ENCODE measurements at places on chromosomes 6 and 20. TPM values are rescaled to one million over a fixed set of nuclear protein-coding genes. Genes with fewer than 3 reads are reported as not detected.
A peak's percentile ranks its signal among the peaks of the same experiment; 100 is the strongest.

The CYP24A1 gene
- total RNA-seq, result 5.9 TPM

The TINAG gene
- not detected for total RNA-seq

The GNMT gene
- 1.5 TPM for total RNA-seq

The DPPA5 gene
- total RNA-seq, result not detected

The FAM184A gene
- total RNA-seq, result 3.4 TPM

The LAMP5 gene
- total RNA-seq, result 0.74 TPM

The LGSN gene
- total RNA-seq, result not detected

The MUC22 gene
- 2.9 TPM for total RNA-seq

The HIVEP1 gene
- total RNA-seq, result 36.1 TPM

- H3K4me1 ChIP-seq, result no peaks in the 10 kb centered on the region
- no peak overlapping the region for H3K27ac ChIP-seq
- no peak for DNase-seq
Measured at GRCh38 chr6:167150941-167151549, 6.7 kb downstream of the GPR31 start.

- DNase-seq, result no peak
- no peaks in the 10 kb centered on the region for H3K4me1 ChIP-seq
- no peaks in the 10 kb centered on the region for H3K27me3 ChIP-seq
- peaks cover 4% of the 10 kb centered on the region for H3K36me3 ChIP-seq
Measured at GRCh38 chr6:35876902-35877301, 44.0 kb downstream of the SRPK1 start.

DNA sequence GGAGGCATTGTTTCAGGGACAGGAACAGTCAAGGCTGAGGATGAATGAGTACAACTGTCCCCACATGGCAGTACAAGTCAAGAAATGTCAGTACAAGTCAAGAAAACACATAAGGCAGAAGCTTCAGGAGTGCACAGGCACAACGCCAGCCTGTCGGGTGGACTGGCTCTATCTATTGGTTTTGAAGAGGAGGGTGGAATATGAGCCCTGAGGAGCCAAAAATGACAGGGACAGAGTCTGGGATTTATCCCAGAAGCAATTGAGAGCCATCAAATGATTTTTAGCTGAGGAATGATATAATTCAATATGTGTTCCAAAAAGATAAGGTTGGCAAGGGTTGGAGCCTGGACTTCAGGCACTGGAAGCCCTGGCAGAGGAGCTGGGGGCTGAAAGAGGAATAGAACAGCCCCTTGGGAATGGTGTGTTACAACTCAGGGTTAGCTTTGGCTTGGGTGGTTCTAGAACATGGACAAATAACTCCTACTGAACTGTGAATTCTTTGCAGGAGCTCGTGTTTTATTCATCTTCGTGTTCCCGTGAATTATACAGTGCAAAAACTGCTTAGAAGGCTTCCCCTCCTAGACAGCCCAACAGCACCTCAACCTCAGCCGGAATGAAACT, 425.7 kb upstream of the ARID1B start:
- H3K27ac ChIP-seq, result no peak overlapping the region
- no peaks in the 10 kb centered on the region for H3K4me1 ChIP-seq
- H3K4me3 ChIP-seq, result no peak overlapping the region
- no peak for DNase-seq
- no peaks in the 10 kb centered on the region for H3K36me3 ChIP-seq
- no peaks in the 10 kb centered on the region for H3K27me3 ChIP-seq

- no peaks in the 10 kb centered on the region for H3K27me3 ChIP-seq
- no peak for DNase-seq
- no peaks in the 10 kb centered on the region for H3K36me3 ChIP-seq
- H3K27ac ChIP-seq, result no peak overlapping the region
Measured at GRCh38 chr6:15399641-15400470, 154.0 kb downstream of the JARID2 start.

DNA sequence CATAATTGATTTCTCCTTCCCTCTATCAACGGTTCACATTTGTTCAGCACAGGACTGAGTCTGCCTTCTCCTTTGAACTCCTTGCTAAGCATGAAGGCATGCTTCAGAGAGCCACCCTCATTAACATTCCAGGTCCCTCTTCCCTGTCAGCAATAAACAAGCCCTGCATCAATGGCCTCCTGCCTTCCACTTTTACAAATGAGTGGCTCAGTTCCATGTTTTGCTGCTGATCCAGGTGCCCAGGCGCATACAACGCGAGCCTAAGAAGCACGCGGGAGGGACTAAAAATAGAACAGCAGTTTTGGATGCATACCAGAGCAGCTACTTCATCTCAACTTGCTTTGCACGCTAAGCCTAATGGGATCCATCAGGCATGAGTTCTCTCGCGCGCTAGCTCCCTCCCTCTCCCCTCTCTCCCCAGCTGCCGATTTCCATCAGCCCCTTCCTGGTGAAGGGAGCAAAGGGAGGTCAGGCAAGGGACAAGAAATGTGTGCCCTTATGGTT, 53.4 kb downstream of the TRAF3IP2 start:
- H3K4me3 ChIP-seq, result no peak overlapping the region
- peaks cover 56% of the 10 kb centered on the region for H3K4me1 ChIP-seq
- H3K27ac ChIP-seq, result peak overlapping the region; percentile 84
- H3K36me3 ChIP-seq, result no peaks in the 10 kb centered on the region
- no peak for DNase-seq

GRCh38 chr20:18754653-18755045, 58.9 kb upstream of the SCP2D1 start:
- H3K27ac ChIP-seq, result no peak overlapping the region
- no peaks in the 10 kb centered on the region for H3K4me1 ChIP-seq
- H3K36me3 ChIP-seq, result no peaks in the 10 kb centered on the region
- H3K27me3 ChIP-seq, result no peaks in the 10 kb centered on the region

GRCh38 chr6:39602601-39603519, 122.3 kb downstream of the KIF6 start:
- no peak for DNase-seq
- no peak overlapping the region for H3K4me3 ChIP-seq
- no peaks in the 10 kb centered on the region for H3K27me3 ChIP-seq
- no peak overlapping the region for H3K27ac ChIP-seq
- no peaks in the 10 kb centered on the region for H3K36me3 ChIP-seq

- no peak overlapping the region for H3K27ac ChIP-seq
- H3K27me3 ChIP-seq, result no peaks in the 10 kb centered on the region
- no peak overlapping the region for H3K4me3 ChIP-seq
- DNase-seq, result no peak
Measured at GRCh38 chr6:67201563-67201962, 1433.5 kb upstream of the ADGRB3 start.

GRCh38 chr6:131040866-131041265, 22.2 kb downstream of the EPB41L2 start:
- peaks cover 21% of the 10 kb centered on the region for H3K4me1 ChIP-seq
- no peak overlapping the region for H3K4me3 ChIP-seq
- DNase-seq, result no peak
- H3K36me3 ChIP-seq, result no peaks in the 10 kb centered on the region
- H3K27me3 ChIP-seq, result no peaks in the 10 kb centered on the region

DNA sequence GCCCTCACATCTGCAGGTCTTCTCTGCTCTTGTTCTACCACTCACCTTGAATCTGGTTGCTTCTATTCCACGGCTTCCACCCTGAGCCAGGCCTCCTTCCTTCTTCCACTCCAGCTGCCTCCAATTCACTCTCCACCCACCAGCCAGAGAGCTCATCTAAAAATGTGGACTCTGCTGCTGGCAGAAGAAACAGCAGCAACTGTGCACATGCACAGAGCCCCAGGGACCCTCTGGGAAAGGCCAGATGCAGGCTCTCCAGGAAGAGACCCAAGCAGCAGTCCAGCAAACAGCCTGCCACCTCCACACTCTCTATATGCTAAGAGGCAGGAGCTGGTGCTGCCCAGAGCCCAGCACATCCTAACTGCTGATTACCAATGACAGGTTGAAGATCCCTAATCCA, 162.6 kb upstream of the TOP1 start:
- no peak overlapping the region for H3K27ac ChIP-seq
- DNase-seq, result no peak
- H3K4me1 ChIP-seq, result peaks cover 13% of the 10 kb centered on the region
- H3K27me3 ChIP-seq, result no peaks in the 10 kb centered on the region
- H3K36me3 ChIP-seq, result no peaks in the 10 kb centered on the region

DNA sequence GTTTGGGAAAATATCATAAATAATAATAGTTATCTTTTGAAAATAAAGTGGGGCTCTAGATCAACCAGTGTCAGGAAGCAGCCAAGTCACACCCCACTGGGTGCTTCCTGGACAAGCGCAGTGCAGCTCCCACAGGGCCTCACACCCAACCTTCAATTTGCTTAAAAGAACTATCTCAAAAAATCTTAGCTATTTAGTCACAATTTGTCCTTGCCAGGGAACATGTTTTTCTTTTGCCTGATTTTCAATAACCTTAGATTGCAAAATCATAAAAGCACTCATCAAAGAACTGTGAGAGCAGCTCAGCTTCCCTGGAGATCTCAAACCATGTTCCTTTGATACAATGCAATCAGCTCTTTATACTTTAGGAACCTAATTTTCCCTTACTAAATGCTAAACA, 1.6 kb upstream of the NCOA7 start:
- peaks cover 44% of the 10 kb centered on the region for H3K4me1 ChIP-seq
- DNase-seq, result no peak
- no peaks in the 10 kb centered on the region for H3K27me3 ChIP-seq
- no peaks in the 10 kb centered on the region for H3K36me3 ChIP-seq
- H3K27ac ChIP-seq, result peak overlapping the region; percentile 97
- no peak overlapping the region for H3K4me3 ChIP-seq

DNA sequence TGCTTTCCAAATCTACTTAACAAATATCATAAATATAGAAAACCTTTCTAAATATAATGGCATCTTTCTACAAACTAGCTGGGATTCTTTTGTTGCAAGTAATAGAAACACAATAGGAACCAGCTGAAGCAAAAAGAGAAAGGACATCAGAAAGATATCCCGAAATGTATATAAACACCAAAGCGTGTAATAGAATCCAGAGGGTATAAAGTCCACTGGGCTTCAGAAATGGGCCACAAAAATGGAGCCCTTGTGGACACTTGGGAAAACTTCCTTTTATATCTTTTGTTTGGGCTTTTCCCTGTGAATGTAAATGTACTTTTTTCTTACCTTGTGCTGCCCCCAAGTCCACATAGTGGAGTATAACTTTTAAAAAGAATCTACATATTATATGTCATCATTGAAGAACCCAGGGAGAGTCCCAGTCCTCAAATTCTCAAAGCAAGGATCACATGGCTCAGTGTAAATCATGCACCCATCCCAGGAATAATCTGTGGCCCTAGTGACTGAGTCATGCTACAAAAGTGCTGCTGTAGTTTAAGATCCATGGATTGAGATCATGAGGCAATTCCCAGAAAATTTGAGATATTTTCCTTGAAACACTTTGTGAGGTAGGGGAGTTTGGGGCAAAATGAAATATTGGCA, 457.0 kb downstream of the EPM2A start:
- H3K27me3 ChIP-seq, result no peaks in the 10 kb centered on the region
- H3K4me1 ChIP-seq, result no peaks in the 10 kb centered on the region
- no peak for DNase-seq
- H3K4me3 ChIP-seq, result no peak overlapping the region
- H3K27ac ChIP-seq, result no peak overlapping the region

DNA sequence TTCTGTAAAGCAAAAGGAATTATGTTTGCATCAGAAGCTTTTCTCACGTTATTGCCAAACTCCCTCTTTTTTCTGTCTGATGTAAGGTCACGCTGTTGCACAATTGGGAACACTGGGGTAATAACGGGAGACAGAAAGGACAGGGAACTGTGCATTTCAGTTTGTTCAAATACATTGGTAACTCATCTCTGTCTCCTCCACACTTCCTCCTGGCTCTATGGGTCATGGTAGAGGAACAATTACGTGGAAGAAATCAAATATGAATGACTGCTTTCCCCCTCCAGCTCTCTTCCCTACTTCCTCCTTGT, 132.2 kb upstream of the TNFAIP3 start:
- H3K27ac ChIP-seq, result no peak overlapping the region
- H3K36me3 ChIP-seq, result no peaks in the 10 kb centered on the region
- peaks cover 16% of the 10 kb centered on the region for H3K4me1 ChIP-seq

GRCh38 chr6:132736239-132736638, 21.5 kb downstream of the VNN2 start:
- no peaks in the 10 kb centered on the region for H3K36me3 ChIP-seq
- DNase-seq, result no peak
- no peaks in the 10 kb centered on the region for H3K4me1 ChIP-seq
- H3K4me3 ChIP-seq, result no peak overlapping the region
- no peak overlapping the region for H3K27ac ChIP-seq

DNA sequence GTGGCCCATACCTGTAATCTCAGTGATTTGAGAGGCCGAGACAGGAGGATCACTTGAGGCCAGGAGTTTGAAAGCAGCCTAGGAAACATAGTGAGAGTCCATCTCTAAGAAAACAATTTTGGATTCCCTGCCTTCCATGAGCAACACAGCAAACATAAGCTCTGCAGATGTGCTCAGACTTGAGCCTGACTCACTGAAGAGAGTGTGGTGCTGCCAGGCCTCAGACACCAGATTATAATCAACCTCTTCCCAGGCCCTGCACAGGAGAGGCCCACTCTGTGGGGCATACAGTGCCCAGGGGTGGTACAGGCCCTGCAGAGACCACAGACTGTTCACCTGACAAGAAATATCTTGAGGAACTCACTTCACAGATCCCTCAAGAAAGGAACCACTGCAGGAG, 19.9 kb downstream of the HLA-DPB1 start:
- H3K36me3 ChIP-seq, result no peaks in the 10 kb centered on the region
- no peaks in the 10 kb centered on the region for H3K4me1 ChIP-seq
- DNase-seq, result no peak
- H3K27ac ChIP-seq, result no peak overlapping the region
- H3K27me3 ChIP-seq, result no peaks in the 10 kb centered on the region
- no peak overlapping the region for H3K4me3 ChIP-seq

DNA sequence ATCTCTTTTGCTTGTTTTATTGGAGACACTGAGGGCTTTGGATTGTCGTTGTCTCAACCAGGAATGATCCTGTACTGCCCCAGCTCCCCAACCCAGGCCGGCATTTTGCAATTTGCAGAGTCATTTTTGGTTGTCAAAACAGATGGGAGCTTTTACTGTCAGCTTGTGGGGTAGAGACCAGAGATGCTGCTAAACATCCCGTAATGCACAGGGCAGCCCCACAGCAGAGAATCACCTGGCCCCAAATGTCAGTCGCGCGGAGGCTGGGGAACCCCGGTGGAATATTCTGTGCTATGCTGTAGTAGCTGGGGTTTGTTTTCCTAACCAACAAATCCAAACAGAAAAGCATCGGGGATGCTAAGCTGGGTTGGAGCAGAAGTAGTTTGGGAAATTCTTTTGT, 99.7 kb downstream of the TSHZ2 start:
- H3K27ac ChIP-seq, result no peak overlapping the region
- DNase-seq, result no peak
- no peak overlapping the region for H3K4me3 ChIP-seq
- no peaks in the 10 kb centered on the region for H3K27me3 ChIP-seq
- peaks cover under 1% of the 10 kb centered on the region for H3K4me1 ChIP-seq

DNA sequence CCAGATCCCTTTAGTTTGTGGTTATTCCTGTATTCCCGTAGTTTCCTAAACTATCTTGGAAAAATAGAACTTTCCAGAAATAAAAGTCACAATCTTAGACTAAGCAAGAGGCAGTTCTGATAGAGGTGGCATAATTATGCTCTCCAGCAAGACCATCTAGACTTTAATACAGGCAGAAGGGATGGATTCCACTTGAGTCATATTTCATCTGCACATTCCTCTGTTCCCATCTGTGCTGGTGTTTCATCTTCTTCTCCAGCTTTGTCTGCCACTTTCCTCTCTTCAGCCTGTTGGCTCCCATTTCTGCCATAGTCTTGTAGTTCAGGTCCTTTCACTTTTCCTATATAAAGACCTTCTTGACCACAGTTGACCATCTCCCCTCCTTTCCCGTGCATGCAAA, 102.9 kb downstream of the SOBP start:
- no peak overlapping the region for H3K27ac ChIP-seq
- H3K27me3 ChIP-seq, result no peaks in the 10 kb centered on the region
- no peaks in the 10 kb centered on the region for H3K36me3 ChIP-seq
- H3K4me1 ChIP-seq, result no peaks in the 10 kb centered on the region

Measured in vagina (tissue), 2 donors.